Muscle of arm (tissue), 14 donors: ENCODE measurements at places on chromosomes 6 and 20.

DNA sequence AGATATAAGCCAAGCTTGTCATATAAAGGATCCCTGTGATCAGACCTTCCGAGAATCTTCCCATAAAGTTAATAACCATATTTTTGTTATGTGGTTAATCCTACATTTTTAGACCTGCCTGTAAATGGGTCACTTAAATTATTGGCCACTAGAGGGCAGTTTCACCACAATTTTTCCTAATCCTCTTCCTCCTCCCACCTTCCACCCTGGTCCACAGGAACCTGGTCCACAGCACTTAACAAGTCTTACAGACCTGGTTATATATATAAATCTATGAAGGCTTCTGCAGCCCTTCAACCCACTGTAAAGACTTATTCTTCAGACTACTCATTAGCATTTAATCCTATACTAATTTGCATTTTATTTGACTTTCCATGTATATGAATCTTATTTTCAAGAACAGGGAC, 28.3 kb downstream of the MRS2 start:
- DNase-seq: peak; percentile 17

GRCh38 chr20:13382786-13383185, 161.7 kb downstream of the ISM1 start:
- DNase-seq: no peak

DNA sequence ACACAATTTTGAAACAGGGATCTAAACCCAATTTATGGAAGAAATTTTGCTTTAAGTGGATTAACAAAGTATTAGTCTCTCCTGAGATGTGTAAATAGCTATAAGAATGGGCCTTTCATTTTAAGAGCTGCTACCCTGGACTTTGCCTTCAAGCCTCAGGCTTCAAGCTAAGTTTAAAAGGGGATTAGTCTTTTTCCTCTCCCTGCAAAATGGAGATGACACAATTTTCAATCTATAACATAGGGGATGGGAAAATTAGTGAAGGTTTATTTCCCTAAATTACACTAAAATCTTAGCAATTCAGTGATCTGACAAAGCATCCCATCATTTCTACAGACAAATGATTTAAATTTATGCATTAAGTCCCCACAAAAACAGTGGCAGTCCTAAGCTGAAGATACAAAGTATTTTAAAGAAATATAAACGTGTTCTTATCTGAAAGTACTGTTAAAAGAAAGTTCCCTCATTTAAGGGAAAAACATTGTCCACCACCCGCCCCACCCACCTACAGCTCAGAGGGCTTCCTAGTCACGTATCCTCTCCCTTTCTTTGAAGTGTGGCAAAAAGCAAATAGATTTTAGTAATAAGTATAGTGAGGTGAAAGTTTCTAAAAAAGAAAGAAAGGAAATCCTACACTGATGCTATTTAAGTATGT, 14.5 kb downstream of the ARHGAP18 start:
- DNase-seq: no peak

DNA sequence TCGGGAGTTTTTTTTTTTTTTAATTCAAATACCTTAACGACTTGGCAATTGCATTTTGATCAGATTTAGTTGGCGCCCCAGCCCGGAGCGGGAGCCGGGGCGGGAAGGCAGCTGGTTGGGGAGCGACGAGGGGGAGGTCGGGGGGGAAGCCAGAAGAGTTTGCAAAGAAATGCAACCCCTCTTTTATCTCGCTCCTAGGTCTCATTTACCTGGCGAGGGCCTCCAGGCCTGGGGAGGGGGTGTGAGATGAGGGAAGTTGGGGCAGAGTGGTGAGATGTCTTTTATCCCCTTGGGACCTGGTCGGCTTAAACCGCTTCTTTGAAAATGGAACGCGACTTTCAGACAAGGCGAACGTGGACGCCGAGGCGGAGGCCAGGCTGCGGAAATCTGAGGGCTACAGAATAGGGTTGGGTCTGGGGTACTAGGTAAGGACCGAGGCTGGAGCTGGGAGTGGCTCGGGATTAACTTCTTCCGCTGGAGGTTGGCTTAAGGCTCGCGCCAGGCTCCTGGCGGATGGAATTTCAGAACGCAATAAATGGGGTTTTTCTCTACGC, 40.3 kb downstream of the NCR2 start:
- DNase-seq: no peak

- DNase-seq: peak; percentile 67
Observed at GRCh38 chr6:107318100-107318736, 141.1 kb downstream of the PDSS2 start.

DNA sequence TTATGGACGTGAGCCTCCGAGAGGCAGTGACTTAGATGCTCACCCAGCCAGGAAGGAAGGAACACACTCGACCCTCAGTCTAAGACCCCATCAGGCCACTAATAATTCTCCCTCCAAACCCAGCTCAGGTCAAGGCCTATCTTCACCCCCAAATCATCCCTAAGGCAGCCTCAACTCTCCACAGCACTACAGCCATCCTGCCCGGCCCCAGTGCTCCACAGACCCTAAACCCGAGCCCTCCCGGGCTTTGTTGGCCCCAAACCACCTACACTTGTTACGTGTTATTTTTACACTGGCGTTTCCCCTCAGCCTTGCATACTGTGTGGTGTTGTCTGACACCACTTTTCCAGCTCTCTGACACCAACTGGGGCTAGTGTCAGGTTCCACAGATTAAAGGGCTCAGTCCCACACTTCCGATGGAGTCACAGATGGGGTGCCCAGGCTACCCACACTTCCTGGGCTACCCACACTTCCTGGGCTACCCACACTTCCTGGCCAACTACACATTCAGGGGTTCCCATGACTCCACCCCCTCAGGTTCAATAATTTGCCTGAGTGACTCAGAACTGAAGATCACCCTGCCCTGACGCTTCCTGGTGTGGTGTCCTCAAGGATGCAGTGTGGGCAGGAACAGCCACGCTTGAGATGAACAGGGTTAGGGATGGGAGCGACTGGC, 25.3 kb downstream of the RBCK1 start:
- no peak for DNase-seq

DNA sequence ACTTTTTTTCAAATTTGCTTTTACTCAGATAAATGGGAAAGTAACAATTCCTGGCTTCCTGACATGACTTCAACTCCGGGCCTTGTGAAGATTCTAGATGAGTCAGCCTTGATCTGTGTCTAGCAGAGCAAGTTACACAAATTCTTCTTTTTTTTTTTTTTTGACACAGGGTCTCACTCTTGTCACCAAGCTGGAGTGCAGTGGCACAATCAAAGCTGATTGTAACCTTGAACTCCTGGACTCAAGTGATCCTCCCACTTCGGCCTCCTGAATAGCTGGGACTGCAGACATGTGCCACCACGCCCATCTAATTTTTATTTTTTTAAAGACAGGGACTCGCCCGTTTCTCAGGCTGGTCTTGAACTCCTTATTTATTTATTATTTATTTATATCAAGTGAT, 7.3 kb upstream of the ARHGAP18 start:
- DNase-seq: no peak
